ENCODE measurements at places on chromosomes 5 and 9.

- peak; percentile 4 for DNase-seq
Observed at GRCh38 chr5:74916831-74917710, 50.9 kb upstream of the FAM169A start.

GRCh38 chr5:38803246-38803645, 42.6 kb upstream of the OSMR start:
- DNase-seq: no peak

DNA sequence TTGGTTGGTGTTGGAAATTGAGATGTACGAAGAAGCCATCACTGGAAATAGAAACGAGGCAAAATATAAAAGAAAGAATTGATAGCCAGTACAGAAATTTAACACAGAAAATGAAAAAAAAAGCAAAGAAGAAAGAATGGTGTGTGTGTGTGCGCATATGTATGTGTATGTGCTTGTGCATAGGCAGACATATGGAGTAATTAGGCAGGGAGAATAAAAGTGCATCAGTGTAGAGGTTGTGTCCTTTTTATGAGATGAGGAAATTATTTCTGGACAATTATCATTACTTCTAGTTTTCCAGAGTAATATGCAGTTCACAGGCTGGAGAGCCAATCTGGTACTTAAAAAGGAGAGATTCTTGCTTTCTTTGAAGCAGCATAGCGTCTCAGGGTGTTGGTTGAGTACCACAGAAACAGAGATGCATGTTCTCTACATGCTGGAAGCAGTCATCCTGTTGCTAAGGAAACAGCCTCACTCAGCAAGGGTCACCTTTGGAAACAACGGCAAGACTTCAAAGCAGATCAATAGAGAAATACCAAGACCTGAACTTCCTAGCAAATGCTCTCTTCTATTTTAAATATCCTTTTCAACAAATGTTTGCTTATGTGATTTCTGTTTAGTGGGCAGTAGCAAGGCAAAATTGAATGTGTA, 172.7 kb downstream of the TAF11L14 start:
- no peak for DNase-seq

- no peak for DNase-seq
Observed at GRCh38 chr5:10826971-10827370, 65.9 kb upstream of the DAP start.

DNA sequence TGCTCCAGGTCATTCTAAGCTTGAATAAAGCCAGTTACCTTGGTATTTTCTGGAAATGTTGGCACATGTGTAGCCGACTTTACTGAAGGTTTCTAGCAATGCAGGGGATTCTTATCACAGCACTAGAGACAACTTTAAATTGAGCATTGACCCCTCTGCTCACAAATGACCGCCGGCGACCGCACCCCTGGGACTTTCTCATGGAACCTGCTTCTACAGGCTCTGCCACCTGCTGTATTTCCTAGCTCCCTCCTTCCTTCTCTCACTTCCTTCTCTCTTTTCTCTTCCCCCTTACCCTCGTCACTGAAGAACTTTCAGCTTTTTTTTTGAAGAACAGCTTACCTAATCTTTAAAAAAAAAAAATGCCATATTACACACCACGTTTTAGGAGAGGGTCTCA, 30.9 kb upstream of the DAB2 start:
- DNase-seq: no peak

DNA sequence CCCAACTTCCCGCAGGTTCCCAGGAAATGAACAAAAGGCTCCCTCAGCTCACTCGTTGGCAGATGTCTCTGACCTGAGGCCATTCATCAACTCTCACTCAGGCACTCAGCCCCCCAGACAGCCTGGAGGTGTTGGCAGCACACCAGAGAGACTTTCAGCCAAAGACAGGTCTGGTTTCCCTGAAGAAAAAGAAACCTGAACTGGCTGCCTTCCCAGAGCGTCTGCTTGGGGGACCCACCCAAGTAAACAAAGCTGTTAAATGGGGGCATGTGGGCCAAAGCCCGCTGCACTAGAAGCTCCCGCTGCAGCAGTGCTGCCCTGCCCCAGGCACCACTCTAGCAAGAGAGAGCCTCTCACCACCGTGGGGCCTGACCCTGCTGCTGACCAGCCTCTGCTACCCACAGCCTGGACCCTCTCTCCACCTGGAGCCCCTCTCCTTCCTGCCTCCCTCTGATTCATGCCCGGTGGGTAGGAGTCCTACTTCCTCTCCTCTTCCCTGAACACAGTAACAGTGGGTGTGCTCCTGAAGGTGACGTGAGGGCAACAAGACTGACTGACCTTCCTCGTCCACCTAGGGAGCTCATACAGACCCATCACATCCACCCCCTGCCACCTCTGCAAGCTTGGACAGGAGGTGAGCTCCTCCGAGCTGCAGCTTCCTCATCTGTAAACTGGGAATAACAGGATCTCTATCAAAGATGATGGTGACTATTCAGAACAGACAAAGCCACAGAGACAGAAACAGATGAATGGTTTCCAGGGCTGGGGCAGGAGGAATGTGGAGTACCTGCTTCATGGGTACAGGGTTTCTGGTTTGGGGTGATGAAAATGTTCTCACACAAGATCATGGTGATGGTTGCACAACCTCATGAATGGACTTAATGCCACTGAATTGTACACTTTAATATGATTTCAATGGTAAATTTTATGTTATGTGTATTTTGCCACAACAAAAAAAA, 31.0 kb upstream of the GABRP start:
- DNase-seq: peak; percentile 47

- DNase-seq: no peak
Observed at GRCh38 chr9:132401824-132402223, 4.8 kb downstream of the TTF1 start.

DNA sequence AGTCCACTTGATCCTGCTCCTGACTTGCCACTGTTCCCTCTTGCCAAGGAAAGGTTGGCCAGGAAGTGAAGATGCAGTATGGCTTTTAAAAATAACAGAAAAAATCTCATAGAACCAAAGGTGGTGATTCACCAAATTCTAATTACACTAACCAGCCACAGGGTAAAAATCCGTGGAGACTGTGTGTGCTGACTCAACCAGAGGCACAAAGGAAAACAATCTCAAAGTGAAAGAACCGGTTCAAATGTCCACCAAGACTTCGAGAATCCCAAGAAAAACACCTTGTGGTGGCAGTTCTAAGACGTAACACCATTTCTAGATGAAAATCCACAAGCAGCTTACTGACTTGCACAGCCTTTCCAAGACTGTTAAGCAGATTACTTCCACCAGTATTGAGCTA, 279.1 kb downstream of the TLE1 start:
- no peak for DNase-seq

GRCh38 chr5:98905857-98906688, 22.7 kb downstream of the CHD1 start:
- peak; percentile 11 for DNase-seq

GRCh38 chr5:81601919-81602318, 149.0 kb downstream of the SSBP2 start:
- no peak for DNase-seq

DNA sequence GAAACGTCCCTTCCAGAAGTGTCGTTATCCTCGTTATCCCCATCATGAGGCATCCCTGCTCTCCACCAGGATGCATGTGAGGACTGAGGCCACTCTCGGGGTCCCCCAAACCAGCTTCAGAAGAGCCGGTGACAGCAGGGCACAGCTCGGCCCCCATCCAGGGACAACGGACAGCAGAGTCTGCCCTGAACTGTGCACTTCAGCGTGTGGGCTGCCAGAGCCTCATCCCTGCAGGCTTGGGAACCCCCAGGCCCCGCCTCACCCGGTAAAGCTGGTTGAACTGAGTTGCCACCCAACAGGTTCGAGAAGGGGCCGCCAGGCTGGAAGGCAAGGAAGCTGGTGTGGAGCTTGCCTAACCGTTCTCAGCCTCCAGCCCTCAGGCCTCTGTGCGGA, 710 bp upstream of the CARD9 start:
- no peak for DNase-seq

- DNase-seq: no peak
Observed at GRCh38 chr5:53090229-53090628, 19.3 kb downstream of the MOCS2 start.

GRCh38 chr9:123339666-123340510, 16.1 kb upstream of the CRB2 start:
- no peak for DNase-seq

- DNase-seq: no peak
Observed at GRCh38 chr5:96952118-96952750, 16.4 kb downstream of the LNPEP start.

GRCh38 chr5:62592558-62592957, 13.9 kb downstream of the LRRC70 start:
- DNase-seq: no peak

DNA sequence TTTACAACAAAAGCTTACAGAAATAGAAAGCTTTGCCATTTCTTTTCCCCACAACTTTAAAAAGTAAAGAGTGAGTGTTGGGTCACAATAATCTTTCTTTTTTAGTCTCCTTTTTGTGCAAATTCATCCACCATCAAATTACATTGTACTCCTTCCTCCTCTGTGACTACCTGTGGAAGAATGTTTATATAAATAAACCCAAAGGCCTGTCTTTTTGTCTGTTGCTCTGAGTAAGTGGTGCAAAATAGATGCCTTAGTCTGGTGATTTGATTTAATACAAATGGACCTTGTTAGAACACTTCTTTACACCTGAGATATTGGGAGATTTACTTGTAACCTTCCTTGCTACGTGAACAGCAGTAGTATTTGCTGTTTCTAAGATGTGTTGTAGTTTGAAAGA, 53.5 kb upstream of the TAF11L2 start:
- no peak for DNase-seq

- DNase-seq: no peak
Observed at GRCh38 chr5:169011451-169011850, 289.5 kb downstream of the SLIT3 start.

DNA sequence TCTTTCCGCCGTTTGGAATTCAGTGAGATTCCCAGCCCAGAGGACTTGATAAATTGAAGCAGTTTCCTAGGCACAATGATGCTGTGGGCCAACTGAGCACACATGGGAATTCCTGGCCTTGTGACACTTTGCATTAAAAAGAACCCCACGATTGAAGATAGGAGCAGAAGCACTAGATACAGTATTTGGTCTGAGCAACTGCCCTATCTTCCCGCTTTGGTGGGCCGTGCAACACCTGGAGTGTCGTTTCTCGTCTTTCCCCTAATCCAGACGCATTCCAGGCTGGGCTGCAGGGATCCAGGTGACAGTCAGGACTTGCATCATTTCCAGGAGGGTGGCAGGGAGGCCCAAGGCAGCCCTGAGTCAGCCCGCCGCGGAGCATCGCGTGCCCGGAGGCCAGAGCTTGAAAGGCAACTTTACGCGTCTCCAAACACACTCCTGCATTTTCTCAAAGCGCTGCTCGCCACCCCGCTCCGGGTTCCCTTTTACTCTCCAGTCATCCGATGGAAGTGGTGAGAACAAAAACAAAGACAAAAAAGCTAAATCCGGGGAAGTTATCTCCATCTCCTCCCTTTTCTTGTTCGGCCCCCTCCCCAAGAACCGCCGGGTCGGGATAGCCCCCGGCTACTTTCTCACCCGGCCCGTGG, 753 bp upstream of the STC2 start:
- no peak for DNase-seq

DNA sequence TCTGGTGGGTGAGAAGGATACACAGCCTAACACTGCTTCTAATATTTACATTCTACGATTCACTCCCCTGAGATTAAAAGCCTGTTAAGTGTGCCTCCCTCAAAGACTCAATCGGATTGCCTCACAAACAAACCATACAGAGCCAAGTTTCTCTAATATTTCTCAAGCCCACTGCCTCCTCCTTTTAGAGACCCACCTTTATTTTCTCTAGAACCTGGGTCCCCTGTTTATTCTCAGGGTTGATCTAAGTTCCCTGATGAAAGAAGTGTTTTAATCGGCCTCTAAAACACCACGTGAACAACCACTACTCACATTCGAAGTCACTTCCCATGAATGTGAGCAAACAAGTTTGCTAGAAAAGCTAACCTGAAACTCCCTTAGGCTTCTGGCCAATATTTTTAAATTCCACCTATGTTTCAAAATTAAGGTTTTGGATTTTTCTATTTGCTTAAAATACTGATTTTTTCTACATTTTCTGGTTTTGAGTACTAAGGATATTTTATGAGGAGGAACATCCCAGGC, 76.5 kb downstream of the GLIS3 start:
- DNase-seq: no peak

DNA sequence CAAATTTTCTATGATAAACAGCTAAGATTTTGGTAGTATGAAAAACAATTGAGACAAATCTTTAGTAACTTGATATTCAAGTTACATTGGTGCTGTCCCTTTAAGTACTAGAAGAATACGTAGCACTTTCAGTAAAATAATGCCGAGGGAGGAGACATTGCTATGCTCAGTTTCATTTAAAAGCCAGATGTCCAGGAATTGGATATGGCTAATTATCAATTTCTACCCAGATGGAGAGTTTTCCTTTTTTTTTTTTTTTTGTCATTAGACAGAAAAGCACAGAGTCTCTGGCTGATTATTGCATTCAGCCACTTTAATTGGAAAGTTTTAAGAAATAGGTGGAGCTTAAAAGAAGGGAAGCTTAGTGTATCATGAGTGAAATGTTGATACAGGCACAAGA, 40.4 kb upstream of the APC start:
- DNase-seq: no peak

GRCh38 chr5:1140818-1141189, 28.9 kb upstream of the SLC12A7 start:
- no peak for DNase-seq

DNA sequence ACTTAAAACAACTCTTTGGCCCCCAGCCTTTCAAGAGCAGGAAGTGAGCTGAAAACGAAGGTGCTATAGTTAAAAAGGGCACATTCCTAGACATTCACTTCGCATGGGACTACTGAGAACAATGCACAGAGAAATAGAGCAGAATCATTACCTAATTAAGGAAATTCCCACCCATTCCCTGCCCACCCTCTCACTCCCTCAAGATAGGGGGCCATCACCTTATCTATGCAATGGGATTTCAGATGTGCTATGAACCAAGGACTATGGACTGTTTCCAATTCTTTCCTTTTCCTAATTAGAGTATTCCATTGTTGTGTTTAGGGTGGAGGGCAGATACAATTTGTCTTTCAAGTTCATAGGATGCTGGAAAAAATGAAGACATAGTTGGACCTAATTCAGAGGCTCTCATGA, 476.8 kb downstream of the CETN3 start:
- DNase-seq: no peak

DNA sequence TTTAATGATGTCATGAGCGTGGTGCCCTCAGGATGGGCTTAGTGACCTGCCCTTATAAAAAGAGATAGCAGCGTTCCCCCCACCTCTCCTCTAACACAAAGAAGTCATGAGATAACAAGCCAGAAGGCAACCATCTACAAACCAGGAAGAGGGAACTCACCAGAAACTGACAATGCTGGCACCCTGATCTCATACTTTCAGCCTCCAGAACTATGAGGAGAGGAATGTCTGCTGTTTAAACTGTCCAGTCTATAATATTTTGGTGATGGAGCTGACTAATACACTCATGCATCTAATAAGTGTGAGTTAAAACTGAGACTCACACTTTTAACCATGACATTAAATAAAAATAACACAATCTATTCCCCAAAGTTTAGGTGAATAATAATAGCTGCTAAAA, 156.1 kb upstream of the SPEF2 start:
- no peak for DNase-seq

GRCh38 chr5:169696621-169697510, 59.8 kb downstream of the DOCK2 start:
- DNase-seq: no peak

- DNase-seq: no peak
Observed at GRCh38 chr5:102249381-102249780, 46.7 kb downstream of the SLCO4C1 start.

- DNase-seq: peak; percentile 87
Observed at GRCh38 chr5:62124266-62124665, 181.7 kb upstream of the KIF2A start.
